RPMI8226 (cell line): ENCODE measurements at places on chromosomes 2 and 18.

- no peak for DNase-seq
Observed at GRCh38 chr2:108329771-108330170, 41.1 kb downstream of the SULT1C2 start.

GRCh38 chr18:58269931-58270330, 225.9 kb downstream of the NEDD4L start:
- peak; percentile 27 for DNase-seq

- DNase-seq: no peak
Observed at GRCh38 chr2:40510304-40510703, 58.4 kb upstream of the SLC8A1 start.

GRCh38 chr2:70258532-70258875, 567 bp downstream of the PCYOX1 start:
- no peak for DNase-seq

- no peak for DNase-seq
Observed at GRCh38 chr2:128720080-128721022, 401.7 kb upstream of the HS6ST1 start.
